ENCODE measurements at places on chromosomes 4 and X.

- DNase-seq, result no peak
Observed at GRCh38 chrX:101368800-101369199, 17.2 kb downstream of the BTK start.

DNA sequence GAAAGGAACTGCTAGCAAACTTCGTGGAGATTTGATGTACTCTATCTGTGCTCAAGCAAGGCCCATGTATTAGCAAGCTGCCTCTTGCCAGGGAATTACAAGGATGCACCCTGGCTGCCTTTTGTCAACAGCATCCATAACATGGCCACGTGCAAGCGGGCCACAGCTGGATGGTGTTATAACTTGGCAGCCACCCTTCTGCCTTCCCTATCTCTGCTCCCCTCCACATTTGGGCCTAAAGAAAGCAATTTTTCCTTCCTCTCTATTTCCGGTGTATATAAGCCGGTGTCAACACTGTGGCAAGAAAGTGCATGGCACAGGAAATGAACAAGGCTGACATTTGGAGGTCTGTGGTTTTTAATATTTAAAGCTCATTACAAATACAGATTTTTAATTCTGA lies 94.8 kb downstream of the CLNK start:
- no peak for DNase-seq

DNA sequence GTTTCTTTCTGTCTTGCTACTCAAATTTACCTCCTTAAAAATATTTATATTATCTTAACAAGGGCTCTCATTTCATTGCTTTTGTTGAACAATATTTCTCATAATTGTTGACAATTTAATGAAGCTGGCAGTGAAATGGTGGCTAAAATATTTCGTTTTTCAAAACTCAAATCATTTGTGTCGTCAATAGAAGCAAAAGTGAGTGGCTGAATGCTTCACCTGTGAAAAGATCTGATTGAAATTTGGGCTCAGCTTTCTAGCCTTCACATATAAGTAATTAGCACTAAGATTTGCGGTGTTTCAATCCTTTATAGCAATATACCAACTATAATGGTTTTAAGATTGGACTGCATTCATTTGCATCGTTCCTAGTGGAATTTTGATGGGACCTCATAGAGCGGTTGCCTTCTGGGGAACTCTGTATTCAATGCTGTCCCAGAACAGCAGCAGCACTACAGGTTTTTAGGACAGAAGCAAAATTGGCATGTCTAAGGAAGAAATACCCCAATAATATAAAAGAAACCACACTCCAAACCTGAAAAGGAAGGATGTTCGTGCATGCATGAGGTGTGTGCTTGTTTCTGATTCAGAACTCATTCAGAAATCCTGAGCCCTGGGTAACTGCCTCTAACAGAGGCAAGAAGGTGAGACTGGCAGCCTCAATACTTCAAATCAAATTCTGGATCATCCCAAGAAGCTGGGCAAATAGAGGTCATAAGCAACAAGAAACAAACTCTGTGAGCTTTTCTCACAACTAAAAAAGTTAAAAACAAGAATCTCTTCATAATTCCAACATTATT lies 2.5 kb downstream of the CXCL1 start:
- no peak for DNase-seq

GRCh38 chr4:178712486-178712885 lies 1270.2 kb upstream of the AGA start:
- no peak for DNase-seq

GRCh38 chrX:54442790-54443189 lies 2.6 kb downstream of the TSR2 start:
- no peak for DNase-seq

GRCh38 chrX:18010253-18010652 lies 149.2 kb upstream of the RAI2 start:
- DNase-seq, result no peak

All from KG1 (cell line).